ENCODE measurements at places on chromosomes 16 and 17.

GRCh38 chr17:65163990-65164495 is 26.9 kb downstream of the RGS9 start:
- peak; percentile 33 for DNase-seq

DNA sequence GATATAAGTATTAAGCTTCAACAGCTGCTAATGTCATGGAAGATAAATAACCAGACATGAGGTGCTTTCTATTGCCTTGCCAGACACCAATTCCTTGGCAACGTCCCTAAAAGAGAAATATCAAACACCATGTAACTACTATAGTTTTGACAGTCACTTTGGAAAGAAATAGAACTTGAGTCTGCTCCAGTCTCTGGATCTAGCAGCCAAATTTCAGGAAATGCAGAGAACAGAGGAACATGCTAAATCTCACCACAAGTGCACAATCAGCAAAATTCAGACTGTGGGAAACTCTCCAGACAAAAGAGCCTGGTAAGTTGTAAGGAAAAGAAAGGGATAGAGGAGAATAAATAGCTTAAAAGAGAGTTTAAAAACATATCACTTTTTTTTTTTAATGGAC is 28.4 kb upstream of the TANC2 start:
- DNase-seq: no peak

DNA sequence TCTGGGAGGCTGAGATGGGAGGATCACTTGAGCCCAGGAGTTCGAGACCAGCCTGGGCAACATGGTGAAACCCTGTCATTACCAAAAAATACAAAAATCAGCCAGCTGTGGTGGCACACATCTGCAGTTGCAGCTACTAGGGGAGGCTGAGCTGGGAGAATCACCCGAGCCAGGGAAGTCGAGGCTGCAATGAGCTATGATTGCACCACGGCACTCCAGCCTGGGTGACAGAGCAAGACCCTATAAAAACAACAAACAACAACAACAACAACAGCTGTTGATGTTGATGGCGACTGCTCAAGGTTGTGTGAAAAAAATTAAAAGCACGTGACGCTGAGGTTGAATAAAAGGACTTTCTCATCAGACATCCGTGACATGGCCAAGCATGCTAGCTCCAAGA is 40.8 kb upstream of the CIBAR2 start:
- DNase-seq: no peak

DNA sequence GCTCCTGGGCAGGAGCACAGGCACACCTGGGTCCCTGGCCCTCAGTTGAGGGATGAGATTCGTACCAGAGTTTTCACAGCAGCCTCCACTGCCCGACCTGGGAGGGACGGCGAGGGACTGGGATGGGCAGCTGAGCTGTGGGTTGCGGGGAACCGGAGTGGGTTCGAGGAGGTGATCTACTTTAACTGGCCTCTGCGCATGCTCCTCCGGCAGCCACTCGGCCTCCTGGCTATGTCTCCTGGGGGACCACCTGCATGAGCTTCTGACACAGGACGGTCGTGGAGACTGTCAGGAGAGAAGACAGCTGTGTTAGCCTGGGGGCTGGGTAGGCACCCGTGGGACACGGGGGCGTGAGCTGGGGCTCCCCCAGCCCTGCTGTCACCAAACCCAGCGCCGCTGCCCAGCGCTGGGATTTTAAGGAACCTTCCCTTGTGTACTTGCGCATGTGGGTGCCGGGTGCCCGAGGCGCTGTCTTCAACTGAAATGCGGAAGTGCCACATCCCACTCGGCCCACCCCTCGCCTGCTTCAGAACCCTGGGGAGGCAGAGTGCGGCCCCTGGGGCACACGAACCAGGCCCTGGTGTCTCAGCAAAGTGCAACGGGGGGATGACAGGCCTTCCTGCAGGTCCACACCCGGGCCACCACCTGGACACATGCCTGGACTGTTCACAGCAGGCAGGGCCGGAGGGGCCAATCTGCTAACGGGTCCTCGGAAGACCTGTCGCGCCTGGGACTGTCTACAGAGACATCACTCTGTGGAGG is 36.4 kb downstream of the SLC7A5 start:
- no peak for DNase-seq

GRCh38 chr17:58556833-58557250 is 42.4 kb upstream of the MTMR4 start:
- no peak for DNase-seq

DNA sequence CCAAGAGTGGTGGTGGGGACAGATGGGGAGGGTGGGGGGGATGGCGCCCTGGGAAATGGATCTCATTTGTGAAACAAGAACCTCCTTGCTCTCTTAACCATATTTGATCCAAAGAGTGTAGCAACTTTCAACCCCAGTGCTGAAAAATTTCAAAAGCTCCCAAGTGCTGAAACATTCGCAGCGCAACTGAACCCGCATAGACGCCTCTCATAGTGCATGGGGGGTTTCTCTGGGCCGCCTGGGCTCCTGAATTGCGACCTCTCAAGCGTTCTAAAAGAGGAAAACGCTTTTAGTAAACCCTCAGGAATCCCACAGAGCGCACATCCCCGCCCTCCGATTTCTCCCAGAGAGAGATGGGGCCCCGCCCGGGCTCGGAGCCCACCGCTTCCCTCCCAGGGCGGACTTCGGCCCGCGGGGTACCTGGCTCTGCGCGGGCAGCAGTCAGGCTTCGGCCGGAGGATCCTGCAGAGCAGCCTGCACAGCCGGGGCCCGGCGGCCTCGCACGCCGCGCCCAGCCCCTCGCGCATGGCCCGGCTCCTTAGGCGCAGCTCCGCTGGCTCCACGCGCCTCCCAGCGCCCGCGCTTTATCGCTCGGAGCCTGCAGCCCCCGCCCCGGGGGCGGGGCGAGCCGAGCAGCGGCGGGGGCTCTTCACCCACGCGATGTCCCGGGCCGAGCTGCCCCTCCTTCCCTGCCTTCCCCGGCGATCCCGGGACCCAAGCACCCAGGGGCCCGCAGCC is 7.0 kb downstream of the NOS2 start:
- peak; percentile 20 for DNase-seq
